ENCODE measurements at places on chromosomes 2 and 18. TPM values are rescaled to one million over a fixed set of nuclear protein-coding genes. Genes with fewer than 3 reads are reported as not detected.

Gene FAP
- total RNA-seq: 65.8 TPM

Gene GATA6
- 28.7 TPM for total RNA-seq

Gene FAM228B
- total RNA-seq: 47.8 TPM

- H3K4me1 ChIP-seq: no peaks in the 10 kb centered on the region
- no peaks in the 10 kb centered on the region for H3K36me3 ChIP-seq
- H3K4me3 ChIP-seq: no peak overlapping the region
- H3K27me3 ChIP-seq: no peaks in the 10 kb centered on the region
- H3K27ac ChIP-seq: no peak overlapping the region
Observed at GRCh38 chr18:46502444-46502843, 154.6 kb downstream of the LOXHD1 start.

- H3K27me3 ChIP-seq: no peaks in the 10 kb centered on the region
- H3K4me3 ChIP-seq: peak overlapping the region; percentile 54
- no peak for DNase-seq
- H3K27ac ChIP-seq: no peak overlapping the region
- H3K4me1 ChIP-seq: no peaks in the 10 kb centered on the region
- H3K36me3 ChIP-seq: no peaks in the 10 kb centered on the region
Observed at GRCh38 chr2:160970052-160970965, 189.9 kb upstream of the TANK start.

DNA sequence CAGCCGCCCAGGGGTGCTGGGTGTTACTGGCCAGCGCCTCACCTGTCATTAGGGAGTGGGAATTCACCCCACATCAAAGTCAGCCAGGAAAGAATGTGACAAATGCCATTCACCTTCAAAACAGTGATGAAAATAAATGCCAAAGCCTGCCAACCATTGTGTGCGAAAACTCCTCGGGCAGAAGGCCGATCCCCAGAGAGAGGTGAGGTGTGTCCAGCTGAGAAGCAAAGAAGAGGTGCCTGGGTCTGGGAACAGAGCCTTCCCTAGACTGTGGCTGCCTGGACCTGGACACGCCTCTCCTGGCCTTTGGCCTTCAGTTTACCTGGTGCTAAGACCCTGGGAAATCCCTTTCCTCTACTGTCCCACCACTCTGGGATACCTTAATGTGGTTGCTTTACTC lies 142.7 kb downstream of the CYP26B1 start:
- no peaks in the 10 kb centered on the region for H3K4me1 ChIP-seq
- no peak for DNase-seq
- H3K4me3 ChIP-seq: no peak overlapping the region
- no peak overlapping the region for H3K27ac ChIP-seq

DNA sequence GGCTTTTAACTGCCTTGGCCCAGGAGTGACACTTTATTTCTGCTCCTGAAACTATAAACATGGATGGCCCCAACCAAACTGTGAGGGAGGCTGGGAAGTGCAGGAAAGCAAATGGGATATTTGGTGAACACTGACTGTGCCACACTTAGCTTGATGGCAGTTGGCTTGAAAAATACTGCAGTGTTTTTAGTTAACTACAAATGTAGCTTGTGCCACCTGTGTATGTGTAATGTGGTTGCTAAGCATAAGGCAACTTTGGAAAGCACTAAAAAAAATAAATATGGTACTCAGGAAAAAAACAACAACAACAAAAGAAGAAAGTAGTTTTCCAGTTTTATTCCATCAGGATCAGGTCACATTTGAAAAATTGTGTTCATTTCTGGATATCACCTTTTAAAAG lies 73.8 kb downstream of the CD28 start:
- H3K4me1 ChIP-seq: peaks cover 3% of the 10 kb centered on the region
- no peak overlapping the region for H3K4me3 ChIP-seq
- H3K27me3 ChIP-seq: no peaks in the 10 kb centered on the region
- no peak overlapping the region for H3K27ac ChIP-seq

GRCh38 chr2:128466376-128466775 lies 147.7 kb upstream of the HS6ST1 start:
- no peak overlapping the region for H3K4me3 ChIP-seq
- H3K27ac ChIP-seq: no peak overlapping the region
- no peaks in the 10 kb centered on the region for H3K36me3 ChIP-seq
- H3K27me3 ChIP-seq: no peaks in the 10 kb centered on the region

GRCh38 chr2:53778536-53779162 lies 8.1 kb downstream of the ASB3 start:
- no peak overlapping the region for H3K4me3 ChIP-seq
- peaks cover 1% of the 10 kb centered on the region for H3K4me1 ChIP-seq
- DNase-seq: no peak
- no peak overlapping the region for H3K27ac ChIP-seq

DNA sequence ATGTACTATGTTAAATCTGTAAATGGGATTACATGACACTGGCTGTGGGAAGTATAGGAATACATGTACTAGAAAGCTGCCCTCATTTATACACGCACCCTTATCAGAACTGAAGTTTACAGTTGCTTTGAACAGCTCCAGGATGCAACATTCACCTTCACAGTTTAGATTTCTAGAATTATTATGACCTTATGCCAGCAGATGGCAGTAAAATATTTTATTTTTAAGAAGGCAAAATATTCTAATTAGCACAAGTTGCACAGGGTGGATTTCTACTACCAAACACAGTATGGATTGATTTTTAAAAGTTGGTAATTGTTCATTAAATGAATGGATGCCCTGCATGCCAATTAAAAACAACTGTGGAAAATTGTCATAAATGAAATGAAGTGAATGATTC lies 670.4 kb downstream of the KCNJ3 start:
- H3K36me3 ChIP-seq: no peaks in the 10 kb centered on the region
- no peak overlapping the region for H3K27ac ChIP-seq
- H3K4me1 ChIP-seq: no peaks in the 10 kb centered on the region
- H3K27me3 ChIP-seq: no peaks in the 10 kb centered on the region

- no peak overlapping the region for H3K4me3 ChIP-seq
- H3K27ac ChIP-seq: no peak overlapping the region
- H3K36me3 ChIP-seq: no peaks in the 10 kb centered on the region
- no peaks in the 10 kb centered on the region for H3K27me3 ChIP-seq
- H3K4me1 ChIP-seq: no peaks in the 10 kb centered on the region
Observed at GRCh38 chr18:54503131-54503894, 87.7 kb upstream of the DYNAP start.

- peaks cover 4% of the 10 kb centered on the region for H3K4me1 ChIP-seq
- peak overlapping the region; percentile 43 for H3K4me3 ChIP-seq
- no peak for DNase-seq
- peak overlapping the region; percentile 75 for H3K27ac ChIP-seq
- H3K27me3 ChIP-seq: no peaks in the 10 kb centered on the region
- H3K36me3 ChIP-seq: no peaks in the 10 kb centered on the region
Observed at GRCh38 chr2:40282428-40282827, 169.5 kb downstream of the SLC8A1 start.

- DNase-seq: no peak
- H3K4me1 ChIP-seq: no peaks in the 10 kb centered on the region
- H3K27ac ChIP-seq: no peak overlapping the region
- H3K4me3 ChIP-seq: no peak overlapping the region
- H3K36me3 ChIP-seq: peaks cover 4% of the 10 kb centered on the region
- H3K27me3 ChIP-seq: no peaks in the 10 kb centered on the region
Observed at GRCh38 chr2:69483024-69483423, 45.8 kb upstream of the NFU1 start.

DNA sequence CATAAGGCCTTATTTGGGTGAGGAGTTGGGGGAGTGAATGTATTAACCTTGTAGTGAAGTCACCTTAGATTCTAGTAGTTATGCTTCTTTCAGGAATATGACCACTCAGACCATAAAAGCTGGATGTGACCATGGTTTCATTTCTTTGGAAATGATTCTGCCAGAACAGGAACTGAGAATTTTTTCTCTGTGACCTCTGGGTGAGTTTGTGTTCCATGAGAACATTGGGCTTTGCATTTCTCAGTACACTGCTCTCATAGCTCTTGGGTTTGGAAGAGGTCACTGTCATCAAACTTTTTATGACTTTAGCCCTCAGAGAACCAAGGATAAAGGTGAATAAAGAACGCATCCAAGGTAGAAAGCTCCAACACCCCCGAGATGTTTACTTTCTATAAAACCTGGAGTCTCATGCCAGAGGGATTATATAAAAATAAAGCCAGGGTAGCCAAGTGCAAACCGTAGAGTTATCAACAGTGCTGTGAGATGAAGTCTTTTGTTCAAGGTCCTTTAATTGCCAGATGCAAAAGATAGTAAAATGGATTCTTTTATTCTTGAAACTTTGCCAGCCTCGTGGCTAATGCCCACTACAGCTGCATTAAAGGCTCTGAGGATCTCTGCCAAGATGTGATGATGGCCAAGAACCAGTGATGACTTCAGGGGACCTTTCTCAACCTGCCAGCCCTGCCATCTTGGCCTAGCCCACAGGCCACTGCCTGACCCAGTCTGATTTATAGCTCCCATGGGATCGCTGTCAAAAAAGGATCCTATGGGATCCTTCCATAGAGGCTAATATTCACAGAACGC lies 27.8 kb upstream of the MAT2A start:
- no peak for DNase-seq
- no peaks in the 10 kb centered on the region for H3K36me3 ChIP-seq
- no peaks in the 10 kb centered on the region for H3K4me1 ChIP-seq
- H3K27ac ChIP-seq: no peak overlapping the region
- no peak overlapping the region for H3K4me3 ChIP-seq
